ENCODE measurements at places on chromosomes 3 and 15. TPM values are rescaled to one million over a fixed set of nuclear protein-coding genes. Genes with fewer than 3 reads are reported as not detected.

WDR82 gene
- total RNA-seq, result 81.3 TPM

IQCF5 gene
- not detected for total RNA-seq

CHDH gene
- 0.23 TPM for total RNA-seq

ANKRD63 gene
- not detected for total RNA-seq

GABRA5 gene
- not detected for total RNA-seq

CATSPER2 gene
- 0.33 TPM for total RNA-seq

GOLGA8S gene
- total RNA-seq, result not detected

FGD5 gene
- 196 TPM for total RNA-seq

H1-8 gene
- total RNA-seq, result not detected
